ENCODE measurements at places on chromosomes 1 and 21. TPM values are rescaled to one million over a fixed set of nuclear protein-coding genes. Genes with fewer than 3 reads are reported as not detected.
A peak's percentile ranks its signal among the peaks of the same experiment; 100 is the strongest.

DNA sequence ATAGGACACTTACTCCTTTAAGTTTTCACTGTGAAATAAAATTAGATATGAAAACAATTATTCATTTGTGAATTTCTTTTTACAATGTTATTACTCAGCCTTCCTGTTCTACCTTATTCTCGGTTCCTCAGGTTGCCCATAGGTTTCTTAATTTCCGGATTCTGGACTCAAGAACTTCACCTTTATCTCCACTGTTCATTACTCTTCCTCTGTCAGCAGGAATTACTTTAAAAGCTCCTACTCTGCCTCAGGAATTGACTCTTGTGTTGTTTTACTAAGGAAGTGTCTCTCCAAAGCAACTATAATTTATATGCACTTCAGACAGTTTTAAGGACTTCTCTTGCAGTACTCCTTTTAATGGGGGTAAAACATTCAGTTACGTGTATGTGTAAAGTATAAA lies 123.8 kb downstream of the OSBPL9 start:
- H3K4me1 ChIP-seq = peaks cover 20% of the 10 kb centered on the region
- peaks cover 9% of the 10 kb centered on the region for H3K36me3 ChIP-seq
- no peak overlapping the region for H3K27ac ChIP-seq
- no peak overlapping the region for H3K4me3 ChIP-seq
- H3K27me3 ChIP-seq = no peaks in the 10 kb centered on the region

DNA sequence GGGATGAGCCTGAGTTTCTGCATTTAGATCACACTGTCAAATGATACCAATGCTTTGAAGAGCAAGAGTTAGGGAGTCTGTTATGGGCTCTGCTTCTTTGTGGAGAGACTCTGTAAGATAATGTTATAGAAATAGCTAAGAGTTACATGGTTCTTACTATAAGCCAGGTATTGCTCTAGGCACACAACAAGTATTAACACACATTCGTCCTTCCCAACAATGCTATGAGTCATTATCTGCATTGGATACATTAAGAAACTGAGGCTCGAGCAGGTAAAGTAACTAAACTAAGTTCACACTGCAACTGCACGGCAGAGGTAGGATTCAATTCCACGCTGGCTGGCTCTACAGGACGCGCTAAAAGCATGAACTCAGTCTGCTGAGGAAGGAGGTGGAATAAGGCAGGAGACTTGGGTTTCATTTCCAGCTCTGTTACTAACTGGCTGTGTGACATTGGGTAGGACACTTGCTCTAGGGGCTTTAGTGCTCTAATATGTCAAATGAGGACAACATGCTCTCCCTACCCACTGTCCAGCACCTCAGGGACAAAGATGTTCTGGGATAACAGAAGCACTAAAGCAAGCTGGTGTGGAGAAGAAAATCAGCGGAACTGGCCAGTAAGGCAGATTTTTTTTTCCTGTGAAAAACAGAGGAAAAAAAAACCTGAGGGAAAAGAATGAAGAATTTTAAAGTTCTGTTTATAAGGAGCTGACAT lies 23.7 kb upstream of the IL20 start:
- DNase-seq = no peak
- no peaks in the 10 kb centered on the region for H3K36me3 ChIP-seq
- peaks cover 3% of the 10 kb centered on the region for H3K4me1 ChIP-seq

DNA sequence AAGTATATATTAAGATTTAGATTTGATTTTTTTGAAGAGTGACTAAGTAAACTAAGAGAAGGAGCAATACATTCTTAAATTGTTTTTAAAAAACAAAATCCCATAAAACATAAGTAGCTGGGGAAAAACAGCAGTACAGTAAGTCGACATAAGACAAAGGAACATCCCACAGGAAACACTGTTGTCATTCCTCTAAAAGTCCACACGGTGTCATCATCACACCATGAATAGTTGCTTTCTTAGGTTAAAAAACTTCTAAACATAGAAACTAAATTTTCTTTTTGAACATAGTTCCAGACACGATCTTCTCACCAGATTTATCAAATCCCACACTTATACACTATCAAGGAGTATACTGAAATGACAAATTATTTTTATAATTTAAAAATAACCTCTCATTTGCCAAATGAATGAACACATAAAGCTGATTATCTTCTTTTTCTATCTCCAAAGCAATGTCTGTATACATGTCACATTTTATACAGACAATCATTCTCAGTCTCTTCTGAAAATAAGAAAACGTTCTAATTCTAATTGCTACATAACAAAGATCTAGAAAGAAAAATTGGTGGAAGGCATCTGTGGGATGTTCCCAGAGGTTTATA lies 15.8 kb downstream of the ODF2L start:
- H3K4me3 ChIP-seq = no peak overlapping the region
- peak; percentile 36 for DNase-seq
- H3K36me3 ChIP-seq = peaks cover 34% of the 10 kb centered on the region
- H3K27me3 ChIP-seq = no peaks in the 10 kb centered on the region
- H3K27ac ChIP-seq = no peak overlapping the region
- H3K4me1 ChIP-seq = peaks cover 28% of the 10 kb centered on the region

DNA sequence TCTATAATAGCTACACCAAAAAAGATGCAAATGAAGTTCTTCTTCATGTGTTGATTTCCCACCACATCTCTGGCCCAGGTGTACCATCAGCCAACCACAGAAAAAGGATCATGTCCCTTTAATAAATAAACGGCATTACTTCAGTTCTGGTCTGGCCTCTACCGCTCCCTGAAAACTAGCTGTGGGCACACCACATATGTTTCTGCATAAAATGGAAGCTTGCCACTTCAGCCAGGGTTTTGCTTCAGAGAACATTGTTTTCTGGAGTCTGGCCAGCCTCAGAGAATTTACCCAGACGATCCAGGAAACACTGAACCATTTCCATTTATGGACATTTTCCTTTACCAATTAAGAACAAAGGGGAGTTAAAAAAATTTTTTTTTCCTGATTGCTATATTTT lies 5.8 kb upstream of the LAMC2 start:
- peaks cover 6% of the 10 kb centered on the region for H3K27me3 ChIP-seq
- no peak for DNase-seq
- no peaks in the 10 kb centered on the region for H3K36me3 ChIP-seq
- H3K4me1 ChIP-seq = peaks cover 10% of the 10 kb centered on the region
- no peak overlapping the region for H3K4me3 ChIP-seq

- DNase-seq = peak; percentile 6
- H3K27me3 ChIP-seq = peaks cover 10% of the 10 kb centered on the region
- H3K36me3 ChIP-seq = no peaks in the 10 kb centered on the region
- no peak overlapping the region for H3K27ac ChIP-seq
- H3K4me1 ChIP-seq = peaks cover 7% of the 10 kb centered on the region
Measured at GRCh38 chr1:208731981-208732821, 488.0 kb upstream of the PLXNA2 start.

- no peak overlapping the region for H3K4me3 ChIP-seq
- DNase-seq = no peak
- H3K27me3 ChIP-seq = peaks cover 5% of the 10 kb centered on the region
Measured at GRCh38 chr1:33641104-33641830, 168.8 kb downstream of the ZSCAN20 start.

DNA sequence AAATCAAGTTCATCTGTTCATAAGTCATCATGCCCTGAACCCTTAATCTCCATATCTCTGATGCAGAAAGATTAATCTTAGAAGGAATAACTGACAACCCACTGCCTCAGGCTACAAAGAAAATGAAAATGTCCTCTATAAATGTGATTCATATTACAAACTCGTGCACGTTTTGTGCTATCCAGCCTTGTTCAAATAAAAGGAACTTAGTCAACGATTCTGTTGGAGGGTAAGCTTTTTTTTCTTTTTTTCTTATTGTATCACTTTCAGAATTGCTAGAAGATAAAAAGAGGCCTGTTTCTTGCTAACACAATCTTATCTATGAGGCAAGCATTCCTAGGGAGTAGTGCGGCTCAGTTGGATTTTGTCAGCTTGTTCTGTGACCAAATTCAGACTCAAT lies 228.4 kb downstream of the TM2D1 start:
- no peaks in the 10 kb centered on the region for H3K4me1 ChIP-seq
- no peaks in the 10 kb centered on the region for H3K36me3 ChIP-seq
- no peak overlapping the region for H3K4me3 ChIP-seq
- H3K27ac ChIP-seq = no peak overlapping the region
- peaks cover 2% of the 10 kb centered on the region for H3K27me3 ChIP-seq
- DNase-seq = no peak

DNA sequence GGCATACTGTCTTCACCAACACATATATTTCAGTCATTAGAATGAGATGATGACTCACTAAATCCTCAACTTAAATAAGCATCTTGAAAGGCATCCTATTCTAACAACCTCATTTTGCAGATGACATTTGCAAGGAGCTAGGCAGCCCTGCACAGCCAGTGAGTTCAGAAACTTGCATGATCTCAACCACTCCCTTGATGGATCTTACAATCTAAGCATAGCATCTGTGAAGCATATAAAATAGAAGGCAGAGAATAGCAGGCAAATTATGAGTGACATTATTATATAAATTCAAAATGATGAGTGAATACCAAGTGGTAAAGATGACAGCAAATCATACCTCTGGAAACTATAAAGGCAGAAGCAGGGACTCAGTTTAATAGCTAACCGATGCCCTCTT lies 31.6 kb downstream of the KRTAP20-3 start:
- no peaks in the 10 kb centered on the region for H3K27me3 ChIP-seq
- H3K4me1 ChIP-seq = no peaks in the 10 kb centered on the region
- H3K4me3 ChIP-seq = no peak overlapping the region
- no peak for DNase-seq

GRCh38 chr1:34590211-34590623 lies 164.6 kb upstream of the GJB5 start:
- H3K4me1 ChIP-seq = no peaks in the 10 kb centered on the region
- H3K36me3 ChIP-seq = no peaks in the 10 kb centered on the region
- no peak for DNase-seq
- H3K27me3 ChIP-seq = no peaks in the 10 kb centered on the region
- no peak overlapping the region for H3K27ac ChIP-seq

- H3K4me3 ChIP-seq = no peak overlapping the region
- no peak overlapping the region for H3K27ac ChIP-seq
- H3K36me3 ChIP-seq = no peaks in the 10 kb centered on the region
- no peaks in the 10 kb centered on the region for H3K4me1 ChIP-seq
- H3K27me3 ChIP-seq = no peaks in the 10 kb centered on the region
Measured at GRCh38 chr21:40706176-40706575, 140.8 kb downstream of the DSCAM start.

DNA sequence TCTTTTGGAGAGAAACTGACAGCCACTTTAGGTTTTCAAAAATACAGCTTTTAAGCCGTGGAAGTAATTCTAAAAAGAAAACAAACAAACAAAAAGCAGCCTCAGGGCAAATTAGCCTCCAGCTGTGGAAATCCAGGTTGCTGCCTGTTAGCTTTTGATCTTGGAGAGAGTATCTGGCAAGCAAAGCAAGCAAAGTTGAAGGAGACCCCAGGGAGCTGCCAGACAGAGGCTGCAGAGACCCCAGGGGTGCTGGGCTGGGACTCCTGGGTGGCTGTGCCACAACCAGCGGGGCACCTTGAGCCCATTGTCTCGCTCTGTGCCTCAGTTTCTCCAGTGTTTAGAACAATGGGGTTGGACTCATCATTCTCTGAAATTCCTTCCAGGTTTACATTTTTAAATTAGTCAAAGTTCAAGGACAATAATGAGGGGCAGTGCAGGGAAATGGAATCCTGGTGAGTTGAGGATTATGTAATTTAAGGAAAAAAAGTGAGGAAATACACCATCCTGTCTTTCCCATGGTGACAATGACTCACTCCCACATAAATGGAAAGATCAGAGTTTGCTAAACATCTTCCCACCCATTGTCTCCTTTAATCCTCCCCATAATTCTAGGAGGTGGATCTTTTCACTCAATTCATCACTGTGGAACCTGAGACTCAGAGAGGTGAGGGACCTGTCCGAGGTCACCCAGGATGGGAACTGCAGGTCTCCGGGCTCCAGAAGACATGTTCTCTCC lies 480.5 kb downstream of the MATN1 start:
- no peak overlapping the region for H3K27ac ChIP-seq
- no peaks in the 10 kb centered on the region for H3K4me1 ChIP-seq
- H3K4me3 ChIP-seq = no peak overlapping the region
- no peaks in the 10 kb centered on the region for H3K36me3 ChIP-seq
- no peak for DNase-seq
- peaks cover 2% of the 10 kb centered on the region for H3K27me3 ChIP-seq

DNA sequence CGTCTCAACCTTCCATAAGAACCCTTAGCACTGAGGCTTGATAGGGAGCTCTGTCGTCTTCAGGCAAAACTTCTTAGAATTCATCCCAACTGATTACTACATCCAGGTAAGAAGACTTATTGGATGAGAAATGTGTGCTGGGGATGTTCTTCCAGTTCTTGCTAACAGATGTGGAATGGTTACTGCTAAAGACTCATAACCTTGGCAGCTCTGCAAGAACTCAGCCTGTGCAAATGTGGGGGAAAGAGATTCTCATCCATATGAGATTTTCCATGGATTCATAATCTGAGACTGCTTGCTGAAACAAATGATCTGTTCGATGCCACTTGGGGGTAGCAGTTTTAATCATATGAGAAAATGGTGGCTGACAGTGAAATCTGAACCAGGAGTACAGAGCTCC lies 48.2 kb downstream of the NTPCR start:
- no peaks in the 10 kb centered on the region for H3K4me1 ChIP-seq
- H3K27ac ChIP-seq = no peak overlapping the region
- DNase-seq = no peak
- peaks cover 54% of the 10 kb centered on the region for H3K36me3 ChIP-seq
- H3K27me3 ChIP-seq = no peaks in the 10 kb centered on the region

The FCRL5 gene
- total RNA-seq = not detected

The CD2 gene
- total RNA-seq = 258 TPM

Data from activated CD4-positive, alpha-beta T cell treated with anti-CD3 and anti-CD28 coated beads, Interleukin-2, amount 10 ng/mL, durations not matched to agents 7 days and 5 days (primary cell).